ENCODE measurements at places on chromosomes 1 and 21.

DNA sequence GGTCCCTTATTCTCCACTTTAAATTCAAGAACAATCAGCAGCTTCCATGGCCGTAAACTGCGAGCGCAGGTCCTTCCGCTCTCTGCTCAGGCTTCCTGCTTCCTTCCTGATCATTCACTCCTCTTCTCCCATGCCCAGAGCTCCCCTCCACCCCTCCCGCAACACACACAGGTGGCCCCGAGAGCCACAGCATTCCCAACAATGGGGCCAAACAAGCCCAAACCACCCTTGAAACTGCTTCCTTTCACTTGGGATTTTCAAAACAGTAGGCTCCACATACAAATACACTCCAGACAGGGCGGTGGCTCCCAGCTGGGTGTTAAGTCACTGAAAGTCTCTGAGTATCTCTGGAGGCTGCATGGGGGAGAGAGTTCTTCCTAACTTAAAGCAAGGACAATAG lies 11.4 kb downstream of the FAM89A start:
- no peak for DNase-seq

DNA sequence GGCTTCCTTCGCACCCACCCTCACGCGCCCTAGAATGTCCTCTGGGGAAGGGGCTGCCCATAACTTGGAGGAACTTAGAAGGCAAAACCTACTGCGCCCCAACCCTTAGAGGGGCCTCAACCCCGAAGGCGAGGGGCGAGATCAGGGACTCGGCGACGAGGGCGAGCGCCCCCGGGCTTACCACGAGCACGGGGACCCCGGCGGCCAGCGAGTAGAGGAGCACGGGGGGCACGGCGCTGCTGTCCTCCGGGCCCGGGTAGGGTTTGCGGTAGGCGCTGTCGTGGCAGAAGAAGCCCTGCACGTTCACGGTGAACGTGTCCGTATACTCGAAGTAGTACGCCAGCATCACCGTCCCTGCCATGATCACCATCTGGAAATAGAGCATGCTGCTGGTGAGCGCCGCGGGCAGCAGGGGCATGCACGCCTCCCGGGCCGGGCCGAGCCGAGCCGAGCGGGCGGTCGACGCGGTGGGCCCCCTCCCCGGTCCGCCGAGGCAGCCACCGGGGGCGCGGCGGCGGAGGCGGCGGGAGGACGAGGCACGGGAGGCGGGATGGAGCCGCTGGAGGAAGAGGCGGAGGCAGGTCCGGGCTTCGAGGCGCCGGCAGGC lies 304 bp downstream of the PLPPR5 start:
- no peak for DNase-seq

DNA sequence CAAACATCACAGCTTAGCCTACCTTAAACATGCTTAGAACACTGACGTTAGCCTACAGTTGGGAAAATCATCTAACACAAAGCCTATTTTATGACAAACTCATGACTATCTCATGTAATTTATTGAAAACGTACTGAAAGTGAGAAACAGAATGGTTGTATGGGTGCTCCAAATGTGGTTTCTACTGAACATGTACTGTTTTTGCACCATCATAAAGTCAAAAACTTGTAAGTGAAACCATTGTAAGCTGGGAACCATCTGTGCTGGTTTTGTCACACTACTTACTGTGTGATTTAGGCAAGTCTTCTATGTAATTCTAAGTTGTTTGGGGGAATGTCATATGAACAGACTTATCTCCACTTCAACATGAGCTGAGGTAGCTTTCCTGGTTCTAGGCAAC lies 55.5 kb downstream of the TOR1AIP2 start:
- no peak for DNase-seq

DNA sequence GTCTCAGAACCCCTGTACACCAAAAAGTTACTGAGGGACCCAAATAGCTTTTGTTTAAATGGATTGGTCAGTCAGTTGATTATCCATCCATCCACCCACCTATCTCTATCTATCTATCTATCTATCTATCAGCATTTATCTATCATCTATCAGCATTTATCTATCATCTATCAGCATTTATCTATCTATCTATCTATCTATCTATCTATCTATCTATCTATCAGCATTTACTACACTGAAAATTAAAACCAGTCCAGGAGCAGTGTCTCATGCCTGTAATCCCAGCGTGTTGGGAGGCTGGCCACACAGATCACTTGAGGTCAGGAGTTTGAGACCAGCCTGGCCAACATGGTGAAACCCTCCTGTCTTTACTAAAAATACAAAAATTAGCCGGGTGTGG lies 47.1 kb downstream of the CLSTN1 start:
- no peak for DNase-seq

GRCh38 chr1:59278780-59279354 lies 18.0 kb upstream of the FGGY start:
- DNase-seq = no peak

- DNase-seq = no peak
Observed at GRCh38 chr1:43705982-43706597, 1.2 kb upstream of the ST3GAL3 start.

- DNase-seq = no peak
Observed at GRCh38 chr1:39266269-39266668, 61.8 kb downstream of the MACF1 start.

GRCh38 chr21:28216976-28217523 lies 775.6 kb downstream of the LTN1 start:
- no peak for DNase-seq

DNA sequence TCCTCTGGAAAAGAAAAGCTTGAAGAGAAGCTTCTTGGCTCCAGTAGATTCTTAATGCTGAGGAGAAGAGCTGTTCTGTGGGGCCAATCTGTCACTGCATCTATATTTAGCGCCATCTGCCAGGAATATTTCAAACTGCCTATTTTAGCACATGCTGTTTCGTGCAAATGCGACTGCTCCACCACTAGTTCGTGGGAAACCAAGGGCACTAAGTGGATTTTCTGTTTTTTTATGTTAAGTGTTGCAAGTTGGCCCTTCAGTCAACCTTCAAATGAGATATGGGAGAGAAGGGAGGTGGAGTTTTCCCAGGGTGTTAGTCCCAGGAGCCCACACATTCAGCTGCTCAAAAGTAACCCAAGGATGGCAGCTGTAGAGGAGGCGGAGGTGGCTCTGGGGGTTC lies 91.9 kb downstream of the TSEN15 start:
- no peak for DNase-seq

GRCh38 chr1:32352831-32353383 lies 9.4 kb downstream of the FAM229A start:
- DNase-seq = no peak

- DNase-seq = no peak
Observed at GRCh38 chr1:242579528-242580235, 55.2 kb upstream of the PLD5 start.

- no peak for DNase-seq
Observed at GRCh38 chr1:94599095-94599813, 57.7 kb upstream of the F3 start.

- no peak for DNase-seq
Observed at GRCh38 chr1:109634292-109634691, 14.7 kb downstream of the AMPD2 start.

- no peak for DNase-seq
Observed at GRCh38 chr1:92554216-92554615, 67.5 kb upstream of the GFI1 start.

GRCh38 chr1:84390226-84390625 lies 8.1 kb upstream of the DNASE2B start:
- DNase-seq = no peak

- DNase-seq = no peak
Observed at GRCh38 chr1:97091679-97092078, 370.1 kb downstream of the PTBP2 start.

DNA sequence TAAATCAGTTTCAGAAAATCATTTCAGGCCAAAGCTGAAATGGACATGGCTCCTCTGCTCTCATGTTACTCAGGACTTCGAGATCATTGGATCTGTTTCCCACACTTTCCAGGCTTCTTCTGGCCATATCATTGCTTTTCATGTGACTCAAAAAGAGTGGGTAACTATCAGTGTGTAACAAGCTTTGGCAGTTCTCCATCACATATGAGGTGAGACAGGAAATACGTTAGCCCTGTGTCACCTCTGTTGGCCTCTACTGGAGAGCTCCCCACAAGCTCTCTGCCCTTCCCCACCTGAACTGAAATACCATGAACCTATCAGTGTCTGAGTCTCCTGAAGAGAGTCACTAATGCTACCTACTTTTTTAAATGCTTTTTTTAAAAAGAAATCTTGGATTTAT lies 128.2 kb downstream of the LBR start:
- no peak for DNase-seq

GRCh38 chr1:59705466-59706302 lies 109.1 kb upstream of the HOOK1 start:
- DNase-seq = no peak

DNA sequence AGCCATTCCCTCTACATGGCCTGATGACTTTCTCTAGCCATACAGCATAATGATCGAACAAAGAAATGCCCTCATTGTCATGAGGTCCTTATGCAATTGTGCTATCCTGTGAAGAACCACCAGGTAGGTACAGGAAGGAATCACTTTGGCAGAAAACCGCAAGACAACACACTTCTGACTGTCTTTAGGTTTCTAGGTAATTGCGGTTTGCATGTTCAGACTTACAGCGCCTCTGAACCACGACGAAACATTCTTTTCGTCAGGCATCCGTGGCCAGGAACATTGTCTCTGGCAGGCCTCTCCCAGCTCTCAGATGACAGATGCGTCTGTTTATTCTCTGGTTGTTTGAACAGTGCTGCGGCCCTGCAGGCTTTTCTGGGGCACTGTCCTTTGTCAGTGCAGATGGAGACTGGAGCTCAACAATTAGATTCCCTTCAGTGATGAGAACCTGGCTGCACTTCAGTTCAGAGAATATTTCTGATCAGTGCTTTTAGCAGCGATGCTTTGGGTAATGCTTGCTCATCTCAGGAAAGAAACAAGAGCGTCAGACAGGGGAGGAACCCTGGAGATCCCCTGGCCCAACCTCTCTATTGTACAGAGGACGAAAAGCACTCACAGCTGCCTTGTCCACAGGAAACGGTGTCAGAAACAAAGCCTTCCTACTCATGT lies 63.4 kb downstream of the B3GALT5 start:
- DNase-seq = no peak

GRCh38 chr1:158078569-158079080 lies 85.2 kb downstream of the KIRREL1 start:
- DNase-seq = no peak

DNA sequence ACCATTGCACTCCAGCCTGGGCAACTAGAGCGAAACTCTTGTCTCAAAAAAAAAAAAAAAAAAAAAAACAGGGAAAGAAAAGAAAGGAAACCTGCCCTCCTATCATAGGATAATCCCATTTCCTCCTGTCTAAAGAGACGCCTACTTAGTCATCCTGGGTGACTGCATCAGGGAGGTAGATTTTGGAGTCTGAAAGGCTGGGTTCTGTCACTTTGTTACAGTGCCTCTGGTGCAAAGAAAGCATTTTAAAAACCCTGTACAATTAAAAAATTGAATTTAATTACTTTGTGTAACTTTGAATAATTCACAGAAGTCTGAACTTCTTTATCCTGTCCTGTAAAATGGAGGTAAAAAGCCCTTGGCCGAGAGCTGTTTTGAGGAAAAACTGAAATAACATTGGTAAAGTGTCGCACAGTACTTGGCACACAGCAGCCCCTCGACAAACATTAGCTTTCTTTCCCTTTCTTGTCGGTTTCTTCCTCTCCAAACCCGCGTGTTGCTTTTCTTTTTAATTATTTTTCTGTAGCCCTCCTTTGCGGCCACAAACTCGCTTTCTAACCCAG lies 657 bp upstream of the HDAC1 start:
- DNase-seq = no peak

DNA sequence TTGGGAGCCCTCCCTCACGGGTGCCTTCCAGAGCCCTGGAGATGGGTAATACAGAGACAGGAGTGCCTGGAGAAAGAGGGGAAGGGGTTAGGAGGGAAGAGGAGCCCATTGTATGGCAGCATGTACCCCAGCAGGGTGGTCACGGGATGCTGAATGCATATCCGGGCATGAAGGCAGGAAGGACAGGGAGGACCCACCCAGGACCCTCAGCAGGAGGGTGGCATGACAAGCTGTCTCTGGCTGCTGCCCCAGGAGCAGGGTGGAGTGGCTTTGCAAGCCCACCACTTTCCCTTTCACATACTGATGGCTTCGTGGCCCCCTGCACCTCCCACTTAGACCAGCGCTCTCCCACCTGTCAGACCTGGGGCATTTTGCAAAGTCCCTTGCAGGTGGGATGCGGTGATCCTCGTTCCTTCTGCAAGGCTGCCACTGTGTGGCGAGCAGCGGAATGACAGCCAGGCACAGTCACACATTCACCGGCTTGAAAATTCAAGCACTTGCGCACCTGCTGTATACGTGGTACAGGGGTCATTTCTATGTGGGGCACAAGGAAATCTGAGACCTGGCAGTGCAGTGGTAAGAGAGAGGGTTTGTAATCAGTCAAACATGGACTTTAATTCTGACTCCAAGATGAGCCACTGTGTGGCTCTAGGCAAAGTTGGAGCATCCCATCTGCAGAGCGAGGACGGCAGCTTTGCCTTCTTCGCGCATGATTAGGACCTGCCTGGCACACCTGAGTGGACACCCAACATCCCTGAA lies 53.2 kb upstream of the TMEM51 start:
- DNase-seq = no peak

DNA sequence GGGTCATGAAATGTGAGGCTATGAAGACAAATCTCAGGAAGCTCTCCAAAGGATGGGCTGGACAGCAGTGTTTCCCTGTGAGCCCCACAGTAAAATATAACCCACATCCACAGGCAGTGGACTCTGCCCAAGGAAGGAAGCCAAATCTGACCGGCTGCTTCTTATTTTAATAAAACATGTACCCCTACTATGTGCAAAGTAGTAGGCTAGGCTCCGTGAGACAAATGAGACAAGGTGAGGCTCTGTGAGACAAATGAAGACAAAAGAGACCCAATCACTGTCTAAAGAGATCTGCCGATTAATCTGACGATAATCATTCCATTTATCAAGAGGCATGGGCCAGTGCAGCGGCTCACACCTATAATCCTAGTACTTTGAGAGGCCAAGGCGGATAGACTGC lies 2.1 kb downstream of the ASAP3 start:
- no peak for DNase-seq

DNA sequence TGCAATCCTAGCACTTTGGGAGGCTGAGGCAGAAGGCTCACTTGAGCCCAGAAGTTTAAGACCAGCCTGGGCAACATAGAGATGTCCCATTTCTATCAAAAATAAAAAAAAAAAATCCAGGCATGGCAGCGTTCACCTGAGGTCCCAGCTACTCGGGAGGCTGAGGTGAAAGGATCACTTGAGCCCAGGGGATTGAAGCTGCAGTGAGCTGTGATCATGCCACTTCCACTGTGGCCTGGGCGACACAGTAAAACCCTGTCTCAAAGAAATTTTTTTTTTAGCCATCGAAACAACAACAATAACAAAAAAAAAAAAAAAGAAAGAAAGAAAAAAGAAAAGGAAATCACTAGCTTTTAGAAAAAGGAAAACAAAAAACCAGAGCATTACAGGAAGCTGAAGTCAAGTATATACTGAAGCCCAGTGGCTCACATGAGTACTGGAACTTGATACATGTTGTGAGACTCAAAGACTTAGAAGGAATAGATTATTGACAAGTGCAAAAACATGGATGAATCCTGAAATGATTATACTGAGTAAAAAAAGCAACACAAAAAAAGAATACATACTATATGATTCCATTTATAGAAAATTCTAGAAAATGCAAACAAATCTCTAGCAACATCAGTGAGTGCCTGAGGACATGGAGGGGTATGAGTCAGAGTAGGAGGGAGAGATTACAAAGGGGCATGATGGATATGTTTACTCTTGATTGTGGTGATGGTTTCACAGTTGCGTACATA lies 6.1 kb upstream of the RABGAP1L start:
- no peak for DNase-seq

Data from stimulated activated CD8-positive, alpha-beta memory T cell treated with anti-CD3 and anti-CD28 coated beads, Interleukin-2, amount 100 ng/mL, for 1 hour (primary cell).